ENCODE measurements at places on chromosomes 7 and 10.

- no peak for DNase-seq
These were observed 94.9 kb upstream of the PIK3CG start for GRCh38 chr7:106770191-106770590.

- DNase-seq, result no peak
These were observed 42.2 kb downstream of the POLL start for GRCh38 chr10:101545898-101546297.

GRCh38 chr7:73850781-73851207 is 8.5 kb upstream of the METTL27 start:
- DNase-seq, result no peak

GRCh38 chr10:119325131-119325530 is 117.8 kb downstream of the GRK5 start:
- DNase-seq, result no peak

GRCh38 chr7:115831371-115831770 is 199.2 kb downstream of the TFEC start:
- DNase-seq, result no peak

- DNase-seq, result no peak
These were observed 207.9 kb downstream of the PLXNA4 start for GRCh38 chr7:132368246-132368900.

- DNase-seq, result no peak
These were observed 380.2 kb downstream of the EXOC4 start for GRCh38 chr7:133633055-133633454.

Data from activated CD4-positive, alpha-beta T cell treated with anti-CD3 and anti-CD28 coated beads, Interleukin-2, amount 10 ng/mL, durations not matched to agents 24 days and 14 days (primary cell).